Naive thymus-derived CD8-positive, alpha-beta T cell (primary cell): ENCODE measurements at places on chromosomes 6 and 20. TPM values are rescaled to one million over a fixed set of nuclear protein-coding genes. Genes with fewer than 3 reads are reported as not detected.

- H3K36me3 ChIP-seq = no peaks in the 10 kb centered on the region
- DNase-seq = no peak
- H3K4me3 ChIP-seq = no peak overlapping the region
- H3K27ac ChIP-seq = no peak overlapping the region
These were observed 305.9 kb downstream of the LAMA2 start for GRCh38 chr6:129188795-129189194.

- peak overlapping the region; percentile 46 for H3K4me3 ChIP-seq
- no peak for DNase-seq
- H3K36me3 ChIP-seq = no peaks in the 10 kb centered on the region
- H3K27ac ChIP-seq = peak overlapping the region; percentile 29
- no peaks in the 10 kb centered on the region for H3K27me3 ChIP-seq
- H3K4me1 ChIP-seq = peaks cover 11% of the 10 kb centered on the region
These were observed 824.8 kb upstream of the FLRT3 start for GRCh38 chr20:15162079-15162647.

DNA sequence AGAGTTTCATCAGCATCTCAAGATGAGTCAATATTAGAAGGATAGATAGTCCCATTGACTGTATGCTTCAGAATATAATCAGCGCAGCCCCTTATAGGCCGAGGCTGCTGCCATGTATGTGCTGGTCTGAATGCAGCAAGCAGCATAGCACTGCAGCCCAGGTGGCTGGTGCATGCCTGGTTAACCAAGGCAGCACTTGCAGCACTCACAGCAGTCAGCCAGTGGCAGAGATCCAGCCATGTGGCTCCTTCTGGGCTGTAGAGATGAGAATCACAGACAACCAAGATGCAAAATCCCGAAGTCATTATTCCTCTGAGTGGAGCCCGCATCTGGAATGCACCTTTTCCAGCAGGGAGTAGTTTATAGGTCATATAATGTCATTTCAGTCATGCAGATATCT lies 251.9 kb downstream of the UST start:
- no peaks in the 10 kb centered on the region for H3K27me3 ChIP-seq
- no peak overlapping the region for H3K27ac ChIP-seq

DNA sequence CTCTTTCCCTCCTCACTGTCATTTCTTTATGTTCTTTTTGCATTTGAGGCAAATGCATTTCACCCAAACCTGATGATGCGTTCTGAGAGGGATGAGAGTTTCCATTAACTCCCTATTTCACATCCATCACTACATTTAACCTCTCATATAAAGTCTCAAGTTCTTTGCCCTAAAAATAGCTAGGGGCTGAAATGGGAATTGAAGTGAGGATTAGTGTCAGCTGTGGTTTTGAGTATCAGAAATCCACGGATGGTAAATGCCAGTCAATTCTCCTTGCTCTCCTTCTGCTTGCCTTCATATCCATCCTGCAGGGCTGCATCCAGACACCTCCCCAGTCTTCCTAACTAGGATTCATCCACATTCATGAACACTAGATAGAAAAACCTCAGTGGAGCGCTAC lies 10.0 kb upstream of the DTNBP1 start:
- no peaks in the 10 kb centered on the region for H3K4me1 ChIP-seq
- no peaks in the 10 kb centered on the region for H3K36me3 ChIP-seq
- H3K27ac ChIP-seq = no peak overlapping the region
- no peak overlapping the region for H3K4me3 ChIP-seq

DNA sequence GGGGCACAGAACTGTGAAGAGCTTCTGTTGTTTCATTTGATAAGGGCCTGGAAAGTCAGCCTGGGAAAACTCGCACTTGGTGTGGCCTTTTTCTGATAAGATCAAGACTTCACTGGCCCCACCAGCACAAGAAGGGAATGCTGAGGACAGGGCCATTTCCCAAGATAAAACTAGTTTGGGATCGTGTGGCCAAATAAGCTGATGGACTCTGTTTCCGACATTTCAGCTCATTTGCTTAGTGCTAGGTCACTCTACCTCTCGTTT lies 116.0 kb downstream of the CLIC5 start:
- no peak overlapping the region for H3K27ac ChIP-seq
- H3K27me3 ChIP-seq = no peaks in the 10 kb centered on the region
- no peak for DNase-seq
- H3K4me1 ChIP-seq = no peaks in the 10 kb centered on the region
- H3K4me3 ChIP-seq = no peak overlapping the region

GRCh38 chr20:55159230-55159629 lies 683.8 kb downstream of the DOK5 start:
- H3K4me3 ChIP-seq = no peak overlapping the region
- no peaks in the 10 kb centered on the region for H3K36me3 ChIP-seq
- H3K27ac ChIP-seq = no peak overlapping the region
- DNase-seq = no peak
- no peaks in the 10 kb centered on the region for H3K27me3 ChIP-seq

DNA sequence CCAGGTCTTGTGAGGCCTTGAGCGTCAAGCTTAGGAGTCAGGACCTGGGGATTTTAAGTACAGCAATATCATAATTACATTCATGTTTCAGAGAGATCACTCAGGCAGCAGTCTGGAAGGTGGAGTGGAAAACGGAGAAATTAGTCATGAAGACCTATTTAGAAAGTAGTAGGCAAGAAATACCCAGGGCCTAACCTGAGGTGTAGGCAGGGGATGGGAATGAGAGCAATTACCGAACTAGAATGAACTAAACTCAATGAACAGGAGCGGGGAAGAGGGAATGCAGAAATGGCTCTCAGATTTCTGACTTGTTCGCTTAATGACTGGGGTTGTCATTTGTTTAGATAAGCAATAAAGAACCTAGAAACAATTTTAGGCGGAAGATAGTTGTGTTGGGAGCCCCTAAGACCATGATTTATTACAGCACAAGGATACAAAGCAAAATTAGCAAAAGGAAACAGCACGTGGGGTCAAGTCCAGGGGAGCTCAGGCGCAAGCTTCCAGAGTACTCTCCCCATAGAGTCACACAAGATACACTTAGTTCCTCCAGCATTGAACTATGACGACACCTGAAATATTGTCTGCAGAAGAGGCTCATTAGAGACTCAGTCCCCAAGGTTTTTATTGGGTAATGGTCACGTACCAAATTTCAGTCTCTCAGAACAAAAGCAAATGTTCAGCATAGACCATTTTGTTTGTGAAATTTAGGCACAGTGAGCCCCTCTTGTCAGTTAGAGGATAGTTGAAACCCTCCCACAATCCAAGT lies 178.8 kb upstream of the AKAP12 start:
- H3K36me3 ChIP-seq = peaks cover 5% of the 10 kb centered on the region
- no peaks in the 10 kb centered on the region for H3K4me1 ChIP-seq
- no peak for DNase-seq
- no peak overlapping the region for H3K4me3 ChIP-seq
- no peaks in the 10 kb centered on the region for H3K27me3 ChIP-seq

DNA sequence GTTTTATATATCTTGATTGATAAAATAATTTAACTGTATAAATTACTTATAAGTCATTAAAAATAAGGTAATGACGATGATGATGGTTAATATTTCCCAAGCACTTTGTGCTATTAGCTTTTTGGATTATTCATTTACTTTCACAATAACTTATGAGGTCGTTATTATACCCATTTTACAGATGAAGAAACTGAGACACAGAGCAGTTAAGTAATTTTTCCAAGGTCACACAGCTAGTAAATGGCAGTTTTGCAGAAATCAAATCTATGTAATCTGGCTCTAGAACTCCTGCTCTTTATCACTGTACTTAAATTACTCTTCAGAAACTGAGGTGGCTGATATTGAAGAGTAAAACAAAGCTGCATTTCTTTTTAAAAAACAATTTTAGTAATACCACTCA lies 18.2 kb downstream of the NOL7 start:
- peaks cover 80% of the 10 kb centered on the region for H3K36me3 ChIP-seq
- H3K27ac ChIP-seq = no peak overlapping the region
- H3K4me1 ChIP-seq = peaks cover 14% of the 10 kb centered on the region
- DNase-seq = no peak

DNA sequence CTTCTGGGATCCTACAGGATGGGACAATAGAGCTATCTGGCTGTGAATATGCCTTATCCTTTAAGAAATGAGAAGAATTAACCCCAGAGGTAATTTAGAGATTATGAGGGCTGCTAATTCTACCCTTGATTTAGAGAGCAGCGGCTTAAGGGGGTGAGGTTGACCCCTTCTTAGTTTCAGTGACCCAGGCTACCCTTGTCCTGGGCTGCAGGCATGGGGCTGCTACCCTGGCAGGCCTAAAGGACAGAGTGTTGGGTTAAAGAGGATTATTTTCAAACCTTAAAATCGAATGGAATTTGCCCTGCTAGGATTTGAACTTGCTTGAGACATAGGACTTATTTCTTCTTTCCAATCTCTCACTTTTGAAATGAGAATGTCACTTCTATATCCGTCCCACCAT lies 1343.4 kb downstream of the HACE1 start:
- no peak for DNase-seq
- no peak overlapping the region for H3K27ac ChIP-seq
- H3K27me3 ChIP-seq = no peaks in the 10 kb centered on the region
- H3K4me3 ChIP-seq = no peak overlapping the region
- no peaks in the 10 kb centered on the region for H3K4me1 ChIP-seq

Gene MEP1A
- total RNA-seq = not detected

Gene CALHM4
- not detected for total RNA-seq

Gene OPRM1
- not detected for total RNA-seq

Gene MED23
- total RNA-seq = 56.2 TPM

Gene FAM209B
- total RNA-seq = 4.4 TPM

Gene ARHGAP40
- not detected for total RNA-seq
